ENCODE measurements at places on chromosomes 7 and 10.

GRCh38 chr7:15686295-15686956 is at the start of gene MEOX2:
TSS of gene MEOX2 (minus strand) at chr7:15686683. CDS start at chr7:15686402, 281 bp downstream.
- no peak for DNase-seq

GRCh38 chr7:41847151-41847550 is 144.3 kb upstream of the INHBA start:
- no peak for DNase-seq

- DNase-seq, result no peak
These were observed 485.8 kb downstream of the PLXNA4 start for GRCh38 chr7:132090444-132090843.

DNA sequence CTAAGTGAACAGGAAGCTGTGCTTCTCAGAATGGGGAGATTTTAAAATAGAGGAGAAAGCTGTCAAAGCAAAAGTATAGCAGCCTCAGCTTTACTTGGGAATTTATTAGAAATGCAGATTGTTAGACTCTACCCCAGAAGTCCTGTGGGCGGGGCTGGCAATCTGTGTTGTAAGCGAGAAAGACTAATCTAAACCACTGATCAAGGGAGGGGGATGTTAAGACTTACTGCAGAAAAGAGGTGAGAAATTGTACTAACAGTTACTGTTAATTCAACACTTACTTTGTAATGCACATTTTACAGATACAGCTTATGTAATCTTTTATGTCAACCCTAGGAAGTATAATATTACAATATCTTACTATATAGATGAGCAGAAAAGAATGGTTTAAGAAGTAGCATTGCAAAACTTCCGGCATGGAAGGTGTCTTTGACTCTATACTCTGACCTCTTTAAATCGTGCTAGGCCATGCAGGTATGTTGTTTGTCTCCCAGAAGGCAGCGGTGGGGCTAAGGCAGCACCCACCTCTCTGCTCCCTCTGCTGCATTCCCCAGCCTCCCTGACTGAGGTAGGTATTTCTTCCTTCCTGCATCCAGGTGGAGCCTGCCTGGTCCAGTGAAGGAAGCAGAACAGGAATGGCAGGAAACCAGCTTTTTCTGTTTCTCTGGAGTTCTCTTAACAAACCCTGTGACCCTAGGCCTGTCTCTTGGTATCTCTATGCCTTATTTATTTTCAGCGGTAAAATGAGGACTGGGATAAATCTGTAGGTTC is 462.2 kb downstream of the AUTS2 start:
- DNase-seq, result no peak

DNA sequence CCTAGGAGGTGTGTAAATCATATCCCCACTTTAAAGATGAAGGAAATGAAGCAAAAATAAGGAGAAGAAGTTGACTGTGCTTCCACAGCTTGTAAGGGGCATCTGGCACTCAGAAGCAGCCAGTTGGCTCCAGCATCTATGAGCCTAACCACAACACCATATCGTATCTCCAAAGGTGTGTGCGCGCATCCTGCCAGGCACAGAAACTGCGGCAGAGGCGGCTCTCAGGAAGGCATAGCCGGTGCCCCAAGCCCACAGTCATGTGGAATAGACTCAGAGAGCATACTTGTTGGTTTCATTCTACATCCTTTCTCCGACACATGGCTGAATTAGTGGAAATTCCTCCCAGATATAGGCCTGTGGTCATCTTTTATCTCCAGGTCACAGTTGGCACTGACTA is 423.9 kb downstream of the CALN1 start:
- DNase-seq, result no peak

- DNase-seq, result no peak
These were observed 292.4 kb upstream of the AKR1E2 start for GRCh38 chr10:4533621-4534020.

DNA sequence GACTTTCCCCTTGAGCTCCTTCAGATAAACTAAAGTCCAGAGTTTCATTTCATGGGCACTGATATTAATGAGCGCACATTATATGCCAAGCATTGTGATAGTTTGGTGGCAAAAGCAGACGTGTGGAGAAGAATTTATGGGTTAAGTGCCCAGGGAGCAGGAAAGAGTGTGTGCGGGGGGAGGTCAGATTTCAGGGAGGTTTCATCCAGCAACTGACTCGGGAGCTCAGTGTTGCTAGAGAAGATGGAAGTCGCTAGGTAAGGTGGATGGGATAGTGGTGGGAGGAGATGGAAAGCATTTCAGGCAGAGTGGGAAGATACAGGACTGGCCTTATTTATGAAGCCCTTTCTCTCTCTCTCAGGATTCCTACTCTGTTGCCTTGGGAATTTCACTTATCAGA is 223.0 kb downstream of the SNX10 start:
- DNase-seq, result no peak

GRCh38 chr10:126351021-126351420 is 37.3 kb downstream of the ADAM12 start:
- no peak for DNase-seq

DNA sequence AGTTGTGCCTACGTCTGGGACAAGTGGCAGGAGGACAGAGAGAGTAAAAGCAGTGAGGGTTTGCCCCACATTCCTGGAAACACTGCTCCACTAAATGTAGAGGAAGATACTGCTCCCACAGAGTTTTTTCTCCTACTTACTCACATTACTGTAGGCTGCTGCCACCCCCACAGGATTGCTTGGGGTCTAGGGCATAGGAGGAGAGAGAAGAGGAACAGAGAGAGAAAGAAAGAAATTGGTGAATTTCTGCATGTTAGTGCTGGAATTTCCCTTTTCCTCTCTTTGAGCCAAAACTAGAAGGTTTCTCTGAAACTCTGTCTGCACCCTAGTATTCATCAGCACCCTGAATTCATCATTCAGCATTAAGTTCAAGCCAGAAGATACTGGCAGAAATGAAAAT is 397.9 kb downstream of the INHBA start:
- DNase-seq, result no peak

- DNase-seq, result no peak
These were observed 4.4 kb downstream of the ZP3 start for GRCh38 chr7:76428868-76429805.

- DNase-seq, result no peak
These were observed 52.3 kb downstream of the SHTN1 start for GRCh38 chr10:116952729-116953128.

DNA sequence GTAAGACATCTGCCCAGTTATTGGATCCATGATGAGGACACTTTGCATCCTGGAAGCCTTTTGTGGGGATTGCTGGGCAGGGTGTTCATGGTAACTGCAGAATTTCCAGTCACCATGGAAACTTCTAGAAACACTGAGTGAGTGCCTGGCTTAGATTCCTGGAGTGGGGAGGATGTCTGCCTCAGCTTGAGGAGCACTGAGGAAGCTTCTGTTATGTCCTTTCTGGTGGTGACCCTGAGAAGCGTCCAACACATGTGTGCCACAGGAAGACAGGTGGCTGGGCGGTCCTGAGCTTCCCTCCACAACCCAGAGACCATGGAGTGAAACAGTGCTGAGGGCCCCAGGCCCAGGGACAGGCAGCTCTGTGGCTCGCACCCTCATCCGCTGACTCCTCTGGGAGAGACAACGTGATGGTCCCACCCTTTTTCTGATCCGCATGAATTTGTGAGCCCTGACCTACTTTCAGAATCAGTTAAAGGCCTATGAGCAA is 191.8 kb upstream of the CXCL12 start:
- peak; percentile 53 for DNase-seq

GRCh38 chr10:61964059-61964709 is 62.7 kb downstream of the ARID5B start:
- DNase-seq, result no peak

DNA sequence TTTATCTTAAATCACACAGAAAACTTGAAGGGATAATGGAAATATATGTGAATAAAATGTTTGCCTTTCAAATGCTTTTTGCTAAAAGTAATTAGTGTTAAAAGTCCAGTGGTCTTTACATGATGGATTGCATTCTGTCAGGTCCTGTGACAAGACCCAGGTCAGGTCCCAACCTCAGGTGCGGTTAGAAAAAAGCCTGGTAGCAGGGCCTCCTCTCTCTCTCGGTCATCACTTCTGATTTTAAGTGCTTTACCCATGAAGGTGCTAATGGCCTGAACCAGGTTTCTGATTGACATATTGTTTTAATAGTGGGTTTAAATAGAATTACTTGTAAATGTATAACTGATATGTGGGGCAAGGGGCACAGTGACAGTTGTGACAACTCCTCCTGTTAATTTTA is 736.3 kb downstream of the POM121L12 start:
- DNase-seq, result no peak

Data from CD4-positive, alpha-beta T cell treated with Interleukin-12 subunit alpha and Interleukin-12 subunit beta, for 1 hour (primary cell).